ENCODE measurements at places on chromosomes 13 and 19. TPM values are rescaled to one million over a fixed set of nuclear protein-coding genes. Genes with fewer than 3 reads are reported as not detected.

Gene EBI3
- total RNA-seq = 0.18 TPM

Gene LYPD3
- total RNA-seq = not detected

Gene FAM83E
- 0.56 TPM for total RNA-seq

Gene ICAM4
- 0.38 TPM for total RNA-seq

Gene GDF15
- 103 TPM for total RNA-seq

Gene CYP4F8
- not detected for total RNA-seq

Gene BEST2
- not detected for total RNA-seq

Gene CEACAM20
- total RNA-seq = not detected

Gene IFNL1
- total RNA-seq = not detected

Gene GNA15
- not detected for total RNA-seq

Gene ZNF91
- 11.7 TPM for total RNA-seq

Gene ERICH4
- total RNA-seq = not detected

Gene ZNF723
- not detected for total RNA-seq

Gene ZNRF4
- not detected for total RNA-seq

Gene SHANK1
- total RNA-seq = 1.0 TPM

Gene SYCN
- total RNA-seq = not detected

Gene KLK11
- not detected for total RNA-seq

Gene MYO1F
- total RNA-seq = 0.09 TPM

Gene GNG8
- total RNA-seq = not detected

Gene CALR3
- not detected for total RNA-seq

Gene PSG3
- not detected for total RNA-seq

Gene TDRD12
- total RNA-seq = 0.09 TPM

Gene CNN1
- total RNA-seq = 6.9 TPM

Gene GPR180
- total RNA-seq = 8.8 TPM

Gene USE1
- total RNA-seq = 19.0 TPM

Gene TEX26
- total RNA-seq = not detected

Gene ZNF177
- 0.72 TPM for total RNA-seq

Gene KCTD4
- not detected for total RNA-seq

Gene KLF1
- total RNA-seq = not detected

Gene DLL3
- total RNA-seq = 0.19 TPM

Gene SULT2A1
- total RNA-seq = not detected

Gene RFX1
- total RNA-seq = 2.8 TPM

Gene NLRP12
- 1.3 TPM for total RNA-seq

Gene MAST1
- total RNA-seq = 0.09 TPM

Gene ACER1
- not detected for total RNA-seq

Gene SHISA2
- total RNA-seq = 3.1 TPM

Gene ZNF578
- 1.8 TPM for total RNA-seq

Gene KCNN1
- under 0.01 TPM for total RNA-seq

Gene CIC
- 19.3 TPM for total RNA-seq

Gene CYP4F2
- total RNA-seq = not detected

Gene JSRP1
- not detected for total RNA-seq
